ENCODE measurements at places on chromosomes 1 and 21.

DNA sequence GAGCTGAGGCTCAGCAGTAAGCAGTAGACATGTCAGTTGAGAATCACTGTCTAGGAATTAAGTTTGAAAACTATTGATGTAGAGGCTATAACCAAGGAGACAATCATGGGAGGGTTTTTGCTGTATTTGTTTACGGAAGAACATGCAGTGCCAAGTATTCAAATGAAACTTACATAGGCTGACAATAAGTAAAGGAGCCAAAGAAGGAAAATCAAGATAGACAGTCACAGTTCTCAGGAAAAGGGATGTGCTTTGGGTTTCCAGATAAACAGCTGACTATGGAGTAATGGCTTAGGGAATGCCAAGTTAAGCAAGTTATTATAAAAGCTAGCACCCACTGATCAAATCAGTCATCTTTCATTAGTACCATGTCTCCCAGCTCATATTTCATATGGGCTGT is 21.5 kb downstream of the GNG12 start:
- no peak for DNase-seq

DNA sequence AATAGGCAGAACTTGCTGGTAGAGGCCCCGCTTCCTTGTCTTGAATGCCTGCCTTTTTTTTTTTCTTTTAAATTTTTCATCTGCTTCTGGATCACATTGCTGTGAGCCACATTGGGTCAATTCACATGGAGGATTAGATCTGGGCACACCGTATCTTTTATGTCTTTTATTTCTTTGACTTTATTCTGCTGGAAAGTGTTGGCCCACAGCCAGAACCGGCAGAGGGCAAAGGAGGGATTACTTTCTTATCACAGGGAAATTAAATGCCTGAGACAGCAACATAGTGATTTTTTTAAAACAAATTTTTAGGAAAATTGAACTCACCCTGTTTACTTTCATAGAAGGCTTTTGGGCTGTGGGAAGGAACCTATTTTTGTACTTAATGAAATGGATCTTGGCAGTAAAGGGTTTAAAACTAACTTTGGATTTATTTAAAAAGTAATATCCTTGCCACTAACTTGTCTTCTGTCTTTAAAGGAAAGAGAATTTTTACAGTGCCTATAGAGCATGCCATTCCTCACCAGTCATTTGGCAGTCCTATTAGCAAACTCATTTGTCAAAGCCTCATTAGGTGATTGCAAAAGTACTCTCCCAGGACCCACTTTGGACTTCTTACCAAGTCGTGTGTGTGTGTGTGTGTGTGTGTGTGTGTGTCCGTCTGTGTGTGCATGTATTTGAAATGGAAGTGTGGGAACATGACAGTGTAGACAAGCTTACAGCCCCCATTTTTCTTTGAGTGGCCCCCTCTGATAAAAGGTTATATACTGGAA is 68.4 kb downstream of the ST6GALNAC3 start:
- DNase-seq, result no peak

- DNase-seq, result no peak
Measured at GRCh38 chr1:34066981-34067603, 97.9 kb downstream of the CSMD2 start.

GRCh38 chr1:172980456-172980855 is 70.3 kb downstream of the TNFSF18 start:
- DNase-seq, result no peak

- DNase-seq, result no peak
Measured at GRCh38 chr1:112505400-112505785, 3.4 kb upstream of the WNT2B start.

DNA sequence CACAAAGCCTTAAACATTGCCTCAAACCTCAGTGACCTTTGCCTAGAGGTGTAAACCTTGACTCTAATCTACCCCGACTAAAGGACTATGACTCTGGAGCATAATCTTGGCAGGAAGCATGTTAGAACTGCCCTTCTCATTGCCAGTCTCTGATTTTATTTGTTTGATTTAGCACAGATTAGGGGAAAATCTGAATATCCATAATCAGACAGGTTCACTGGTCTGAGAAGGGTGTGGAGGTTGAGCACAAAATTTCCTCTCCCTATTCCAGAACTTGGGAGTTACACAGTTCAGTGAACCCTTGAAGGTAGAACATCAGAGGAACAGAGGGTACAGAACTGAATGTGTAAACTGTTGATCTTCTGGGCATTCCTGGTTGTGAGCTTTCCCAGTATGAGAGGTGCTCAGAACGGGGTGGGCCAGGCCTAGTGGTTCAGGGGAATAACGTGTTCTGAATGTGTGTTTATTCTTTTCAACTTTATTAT is 8.3 kb upstream of the PSMB4 start:
- no peak for DNase-seq

- no peak for DNase-seq
Measured at GRCh38 chr1:24119859-24120756, 8.2 kb upstream of the MYOM3 start.

DNA sequence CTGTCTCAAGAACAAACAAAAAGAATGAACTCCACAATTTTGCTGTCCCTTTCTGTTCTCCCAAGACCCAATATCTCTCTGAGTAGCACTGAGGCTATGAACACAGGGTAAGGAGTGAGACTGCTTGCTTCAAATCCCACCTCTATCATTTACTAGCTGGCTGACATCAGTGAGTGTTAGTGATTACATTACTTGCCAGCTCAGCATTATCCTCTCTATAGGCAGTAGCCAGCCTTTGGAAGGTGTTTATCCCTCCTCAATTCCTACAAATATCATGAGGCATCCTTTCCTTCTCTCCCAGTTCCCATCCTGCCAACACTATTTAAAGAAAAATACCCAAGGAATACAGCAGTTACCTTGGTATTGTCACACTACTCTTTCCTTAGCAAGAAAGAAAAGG is 3.0 kb downstream of the PIK3C2B start:
- DNase-seq, result no peak

GRCh38 chr1:10170239-10170574 is 40.2 kb upstream of the KIF1B start:
- DNase-seq, result no peak

- DNase-seq, result no peak
Measured at GRCh38 chr21:45572783-45573451, 30.7 kb upstream of the SLC19A1 start.

- peak; percentile 34 for DNase-seq
Measured at GRCh38 chr1:9654834-9655723, 3.5 kb downstream of the PIK3CD start.

- DNase-seq, result no peak
Measured at GRCh38 chr1:241157435-241157834, 199.6 kb downstream of the RGS7 start.

- no peak for DNase-seq
Measured at GRCh38 chr1:211583011-211583992, 4.3 kb upstream of the SLC30A1 start.

- DNase-seq, result no peak
Measured at GRCh38 chr1:203197625-203198024, 11.1 kb upstream of the CHI3L1 start.

- DNase-seq, result no peak
Measured at GRCh38 chr1:116393792-116394191, 20.7 kb downstream of the ATP1A1 start.

GRCh38 chr1:248810727-248811513 is 14.8 kb downstream of the SH3BP5L start:
- DNase-seq, result no peak

- no peak for DNase-seq
Measured at GRCh38 chr1:212323066-212323465, 37.9 kb downstream of the PPP2R5A start.

DNA sequence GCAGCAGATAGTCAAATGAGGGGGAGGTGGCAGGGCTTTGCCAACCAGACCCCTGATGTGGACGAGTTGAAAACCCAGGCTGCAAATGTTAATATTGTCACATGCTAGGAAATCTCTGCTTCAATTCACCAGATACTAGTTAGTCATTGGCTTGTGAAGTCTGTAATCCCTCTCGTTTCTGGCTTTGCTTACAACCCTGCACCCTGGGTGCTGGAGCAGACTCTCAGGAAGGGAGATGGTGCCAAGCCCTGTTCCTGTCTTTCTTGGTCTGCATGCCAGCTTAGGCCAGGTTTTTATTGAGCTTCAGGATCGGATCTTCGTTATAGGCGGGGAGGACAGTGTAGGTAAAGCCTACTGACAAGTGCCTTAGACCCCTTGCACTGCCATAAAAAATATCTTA is 53.3 kb downstream of the MDM4 start:
- no peak for DNase-seq

GRCh38 chr21:19322360-19322759 is 918.8 kb upstream of the TMPRSS15 start:
- no peak for DNase-seq

GRCh38 chr1:74570797-74571492 is 58.5 kb upstream of the LRRC53 start:
- DNase-seq, result no peak

- no peak for DNase-seq
Measured at GRCh38 chr1:108107658-108108057, 92.5 kb downstream of the SLC25A24 start.

DNA sequence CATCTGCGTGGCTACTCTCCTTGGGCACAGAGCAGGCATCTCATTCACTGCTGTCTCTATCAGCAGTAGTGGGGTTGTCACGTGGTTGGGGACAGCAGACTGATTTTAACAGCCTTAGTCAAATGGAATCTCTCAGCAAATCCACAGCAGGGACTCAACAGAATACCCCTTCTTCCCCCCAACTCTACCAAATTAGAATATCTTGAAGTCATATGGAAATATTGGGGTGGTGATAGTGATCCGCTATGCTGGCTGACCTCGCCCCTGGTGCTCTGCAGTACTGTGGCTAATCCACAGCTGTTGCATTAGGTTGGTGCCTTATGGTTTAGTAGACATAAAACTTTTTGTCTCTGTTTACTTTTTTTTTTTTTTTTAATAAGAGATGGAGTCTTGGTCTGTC is 23.9 kb downstream of the HHAT start:
- no peak for DNase-seq

DNA sequence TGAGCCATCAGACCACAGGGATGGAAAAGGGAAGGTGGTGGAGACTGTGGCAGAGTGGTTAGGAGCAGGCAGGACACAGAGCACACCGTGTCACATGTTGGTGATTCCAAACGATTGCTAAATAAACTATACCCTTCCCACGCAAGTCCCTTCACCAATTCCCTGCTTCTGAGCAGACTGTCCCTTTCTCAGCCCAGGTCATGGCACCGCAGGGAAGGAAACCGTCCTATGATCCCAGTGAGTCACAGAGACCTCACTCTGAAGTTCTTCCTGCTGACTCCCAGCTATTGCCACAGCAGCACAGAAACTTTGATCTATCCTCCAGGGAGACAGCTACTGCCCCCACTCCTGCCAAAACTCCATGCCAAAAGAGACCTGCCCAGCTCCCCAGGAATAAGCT is 19.2 kb downstream of the RIMS3 start:
- no peak for DNase-seq

- DNase-seq, result no peak
Measured at GRCh38 chr1:213247038-213247437, 196.0 kb downstream of the RPS6KC1 start.

DNA sequence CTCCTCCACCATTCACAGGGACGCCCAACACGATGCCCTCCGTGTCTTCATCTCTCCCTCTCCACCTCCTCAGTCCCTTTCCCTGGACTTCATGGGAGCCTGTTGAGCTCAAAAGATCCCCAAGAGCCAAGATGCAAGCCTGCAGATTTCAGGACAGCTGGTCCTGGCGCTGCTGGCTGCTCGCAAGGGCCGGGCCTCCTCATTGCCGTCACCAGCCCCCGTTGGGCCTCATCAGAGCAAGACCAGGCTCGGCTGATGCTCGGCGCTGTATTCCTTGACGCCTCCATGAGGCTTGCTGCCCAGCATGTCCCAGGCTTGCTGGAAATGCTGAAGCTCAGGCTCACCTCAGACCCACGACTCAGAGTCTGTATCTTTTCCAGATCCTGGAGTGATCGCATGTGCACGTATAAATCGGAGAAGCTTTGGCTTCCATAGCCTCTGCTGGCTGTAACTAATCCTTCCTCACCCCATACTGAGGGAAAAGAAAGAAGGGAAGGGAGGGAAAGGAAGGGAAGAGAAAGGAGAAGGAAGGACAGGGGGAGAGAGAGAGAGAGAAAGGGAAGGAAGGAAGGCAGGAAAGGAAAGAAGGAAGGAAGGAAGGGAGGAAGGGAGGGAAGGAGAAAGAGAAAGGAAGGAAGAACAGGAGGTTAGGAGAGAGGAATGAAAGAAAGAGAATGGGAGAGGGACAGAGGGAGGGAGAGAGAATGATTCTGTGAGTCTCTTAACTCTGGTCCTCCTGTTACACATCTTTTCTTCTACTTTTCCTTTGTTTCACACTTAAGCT is 94.6 kb downstream of the KCNJ15 start:
- no peak for DNase-seq

DNA sequence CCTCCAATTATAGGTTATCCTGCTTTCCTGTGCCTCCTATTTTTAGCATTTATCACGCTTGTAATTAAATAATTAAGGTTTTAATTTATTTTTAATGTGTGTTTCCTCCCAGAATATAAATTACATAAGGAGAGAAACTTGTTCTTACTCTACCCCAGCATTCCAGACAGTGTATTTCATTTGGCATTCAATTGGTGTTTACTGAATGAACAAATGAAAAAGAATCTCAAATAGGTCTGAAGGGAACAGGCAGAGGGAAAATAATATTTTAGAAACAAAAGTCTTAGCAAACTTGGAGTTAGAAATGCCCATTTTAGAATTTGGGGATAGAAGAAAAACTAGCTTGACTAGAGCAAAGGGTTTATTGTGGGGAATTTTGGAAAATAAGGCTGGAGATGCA is 9.9 kb upstream of the RSRP1 start:
- no peak for DNase-seq

DNA sequence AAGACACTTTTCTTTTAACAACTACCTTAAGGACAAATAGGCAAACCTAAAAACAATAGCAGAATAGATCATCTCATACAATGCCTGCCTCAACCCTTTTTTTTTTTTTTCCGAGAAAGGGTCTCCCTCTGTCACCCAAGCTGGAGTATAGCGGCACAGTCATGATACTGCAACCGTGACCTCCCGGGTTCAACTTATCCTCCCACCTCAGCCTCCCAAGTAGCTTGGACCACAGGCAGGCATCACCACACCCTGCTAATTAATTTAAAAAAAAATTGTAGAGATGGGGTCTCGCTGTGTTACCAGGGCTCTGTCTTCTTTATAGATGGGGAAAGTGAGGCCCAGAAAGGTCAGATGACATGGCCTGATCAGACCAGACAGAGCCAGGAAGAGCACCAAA is 7.9 kb downstream of the SH3BGRL3 start:
- DNase-seq, result no peak
